ENCODE measurements at places on chromosomes 7 and 10. TPM values are rescaled to one million over a fixed set of nuclear protein-coding genes. Genes with fewer than 3 reads are reported as not detected.
A peak's percentile ranks its signal among the peaks of the same experiment; 100 is the strongest.

DNA sequence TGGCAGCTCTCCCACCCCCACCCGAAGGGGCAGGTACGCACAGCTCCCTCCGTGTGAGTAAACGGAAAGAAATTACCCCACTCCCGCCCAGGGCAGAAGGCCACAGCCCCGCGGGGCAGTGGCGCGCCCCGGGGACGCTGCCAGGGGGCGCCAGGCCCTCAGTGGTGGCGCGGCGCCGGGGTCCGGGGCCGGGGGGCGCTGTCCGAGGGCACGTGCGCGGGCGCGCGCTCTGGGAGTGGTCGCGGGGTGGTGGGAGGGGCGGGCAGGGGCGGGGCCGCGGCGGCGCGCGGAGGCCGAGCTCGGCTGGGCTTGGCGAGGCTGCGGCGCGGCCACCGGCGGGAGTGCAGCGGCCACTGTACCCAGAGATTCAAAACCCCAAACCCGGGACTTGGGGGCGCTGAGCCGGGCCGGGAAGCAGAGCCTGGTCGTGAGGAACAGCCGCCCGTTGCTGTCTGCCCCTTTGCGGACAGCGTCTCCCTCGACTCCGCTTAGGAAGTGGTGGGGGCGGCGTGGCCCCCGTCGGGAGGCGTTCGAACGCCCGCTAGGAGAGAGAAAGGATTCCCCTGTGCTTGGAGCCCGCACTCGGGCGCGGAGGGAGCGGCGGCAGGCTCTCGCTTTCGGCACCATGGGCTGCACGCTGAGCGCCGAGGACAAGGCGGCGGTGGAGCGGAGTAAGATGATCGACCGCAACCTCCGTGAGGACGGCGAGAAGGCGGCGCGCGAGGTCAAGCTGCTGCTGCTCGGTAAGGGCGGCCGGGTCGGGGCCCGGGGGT, at the start of gene GNAI1:
GNAI1 (plus strand) TSS at position 296 of the 773 bp plus-strand sequence; CDS start at position 626, 330 bp downstream.
- peak within 1 kb of the TSS; percentile 62 for H3K27ac ChIP-seq
- peak; percentile 93 for DNase-seq
- no peaks in the 10 kb centered on the region for H3K4me1 ChIP-seq

- H3K27me3 ChIP-seq, result no peaks in the 10 kb centered on the region
- DNase-seq, result peak; percentile 21
- H3K4me1 ChIP-seq, result no peaks in the 10 kb centered on the region
These were observed at the start of gene FXYD4 for GRCh38 chr10:43371418-43371817. Gene FXYD4 (plus strand): TSS chr10:43371636. CDS start chr10:43373747, 2,111 bp downstream.

GRCh38 chr7:108324053-108325038, 131.9 kb downstream of the NRCAM start:
- H3K27me3 ChIP-seq, result no peaks in the 10 kb centered on the region
- no peaks in the 10 kb centered on the region for H3K36me3 ChIP-seq
- no peaks in the 10 kb centered on the region for H3K4me1 ChIP-seq
- no peak for DNase-seq
- no peak overlapping the region for H3K4me3 ChIP-seq

GRCh38 chr10:103224133-103224532, 21.6 kb upstream of the RPEL1 start:
- no peaks in the 10 kb centered on the region for H3K36me3 ChIP-seq
- no peak overlapping the region for H3K27ac ChIP-seq
- no peaks in the 10 kb centered on the region for H3K4me1 ChIP-seq

DNA sequence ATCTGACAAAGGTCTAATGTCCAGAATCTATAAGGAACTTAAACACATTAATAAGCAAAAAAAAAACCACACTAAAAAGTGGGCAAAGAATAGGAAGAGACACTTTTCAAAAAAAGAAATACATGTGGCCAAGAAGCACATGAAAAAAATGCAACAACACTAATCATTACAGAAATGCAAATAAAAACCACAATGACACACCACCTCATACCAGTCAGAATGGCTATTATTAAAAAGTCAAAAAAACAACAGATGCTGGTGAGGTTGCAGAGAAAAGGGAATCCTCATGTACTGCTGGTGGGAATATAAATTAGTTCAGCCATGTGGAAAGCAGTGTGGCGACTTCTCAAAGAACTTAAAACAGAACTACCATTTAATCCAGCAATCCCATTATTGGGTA, 119.0 kb downstream of the LMBR1 start:
- H3K36me3 ChIP-seq, result no peaks in the 10 kb centered on the region
- H3K4me1 ChIP-seq, result no peaks in the 10 kb centered on the region
- no peak overlapping the region for H3K4me3 ChIP-seq
- no peak for DNase-seq
- H3K27ac ChIP-seq, result no peak overlapping the region

- no peak overlapping the region for H3K27ac ChIP-seq
- H3K36me3 ChIP-seq, result no peaks in the 10 kb centered on the region
- H3K4me1 ChIP-seq, result no peaks in the 10 kb centered on the region
- DNase-seq, result no peak
- H3K4me3 ChIP-seq, result no peak overlapping the region
These were observed 56.5 kb downstream of the SHTN1 start for GRCh38 chr10:116948530-116948870.

- no peaks in the 10 kb centered on the region for H3K4me1 ChIP-seq
- H3K4me3 ChIP-seq, result no peak overlapping the region
- no peak overlapping the region for H3K27ac ChIP-seq
- no peak for DNase-seq
These were observed 18.5 kb downstream of the CHST12 start for GRCh38 chr7:2421943-2422310.

- no peaks in the 10 kb centered on the region for H3K4me1 ChIP-seq
- no peak overlapping the region for H3K27ac ChIP-seq
- H3K36me3 ChIP-seq, result no peaks in the 10 kb centered on the region
- H3K4me3 ChIP-seq, result no peak overlapping the region
- H3K27me3 ChIP-seq, result no peaks in the 10 kb centered on the region
- no peak for DNase-seq
These were observed 11.3 kb upstream of the STMP1 start for GRCh38 chr7:135650831-135651573.

- H3K27me3 ChIP-seq, result no peaks in the 10 kb centered on the region
- no peak overlapping the region for H3K27ac ChIP-seq
- no peaks in the 10 kb centered on the region for H3K4me1 ChIP-seq
These were observed 51.2 kb upstream of the LBX1 start for GRCh38 chr10:101280511-101280910.

- DNase-seq, result no peak
- no peak overlapping the region for H3K4me3 ChIP-seq
- no peaks in the 10 kb centered on the region for H3K36me3 ChIP-seq
- no peaks in the 10 kb centered on the region for H3K4me1 ChIP-seq
These were observed 282.3 kb downstream of the KLF6 start for GRCh38 chr10:3502673-3503072.

DNA sequence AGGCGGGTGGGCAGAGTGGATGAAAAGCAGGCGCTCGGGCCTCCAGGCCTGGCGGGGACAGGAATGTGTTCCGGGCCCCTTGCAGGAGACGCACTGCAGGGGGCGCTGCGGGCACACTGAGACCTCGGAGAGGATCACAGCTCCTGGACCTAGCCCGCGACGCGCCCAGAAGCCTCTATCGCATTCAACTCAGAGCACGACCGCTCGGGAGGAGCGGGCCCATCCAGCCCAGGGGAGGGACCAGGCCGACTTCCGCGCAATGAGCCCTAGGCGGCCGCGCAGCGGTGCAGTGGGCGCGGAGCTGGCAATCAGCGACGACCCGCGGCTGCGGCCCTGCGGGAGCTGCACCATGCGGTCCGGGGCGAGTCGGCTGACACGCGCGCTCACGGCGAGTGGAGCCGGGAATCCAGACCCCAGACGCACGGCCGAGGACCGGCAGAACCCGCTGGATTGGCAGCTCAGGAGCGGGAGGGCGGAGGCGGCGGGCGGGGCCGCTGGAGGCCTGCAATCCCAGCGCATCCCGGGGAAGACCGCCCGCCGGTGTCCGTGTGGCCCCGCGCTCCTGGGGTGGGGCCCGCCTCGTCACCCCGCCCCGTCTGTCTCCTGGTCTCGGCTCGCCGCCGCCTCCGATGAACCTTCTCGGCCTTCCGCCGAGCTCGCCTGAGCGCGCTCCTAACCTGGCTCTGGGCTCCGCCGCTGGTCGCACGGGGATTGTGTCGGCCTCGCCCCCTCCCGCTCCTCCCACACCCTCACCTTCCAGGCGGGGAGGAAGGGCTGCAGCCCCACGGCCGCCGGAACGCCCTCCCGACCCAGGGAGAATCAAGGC, 33.5 kb upstream of the GRID1 start:
- H3K4me3 ChIP-seq, result peak overlapping the region; percentile 54
- DNase-seq, result peak; percentile 99
- H3K4me1 ChIP-seq, result peaks cover 2% of the 10 kb centered on the region
- H3K27ac ChIP-seq, result peak overlapping the region; percentile 74
- H3K27me3 ChIP-seq, result no peaks in the 10 kb centered on the region
- no peaks in the 10 kb centered on the region for H3K36me3 ChIP-seq

GRCh38 chr10:52011118-52011517, 303.0 kb upstream of the DKK1 start:
- no peaks in the 10 kb centered on the region for H3K36me3 ChIP-seq
- peaks cover 4% of the 10 kb centered on the region for H3K4me1 ChIP-seq
- H3K27me3 ChIP-seq, result no peaks in the 10 kb centered on the region
- no peak overlapping the region for H3K4me3 ChIP-seq

DNA sequence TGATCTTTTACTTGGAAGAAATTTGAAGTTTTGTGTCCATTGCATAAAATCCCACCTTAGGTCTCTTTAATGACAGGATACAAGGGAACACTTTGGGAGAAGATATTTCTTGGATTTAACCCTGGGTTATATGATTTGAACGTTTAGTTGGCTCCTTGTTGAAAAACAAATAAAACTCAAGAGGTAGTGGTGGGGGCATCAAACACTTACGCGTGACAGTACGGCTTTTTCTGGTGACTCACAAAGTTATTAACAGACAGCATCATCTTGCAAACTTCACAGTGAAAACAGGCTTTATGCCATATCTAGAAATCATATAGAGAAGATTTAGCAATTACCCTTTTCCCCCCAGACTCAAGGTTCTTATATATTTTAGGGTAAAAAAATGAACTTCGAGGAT, 699 bp downstream of the NRAP start:
- H3K36me3 ChIP-seq, result no peaks in the 10 kb centered on the region
- H3K27me3 ChIP-seq, result no peaks in the 10 kb centered on the region
- no peak overlapping the region for H3K27ac ChIP-seq
- H3K4me3 ChIP-seq, result no peak overlapping the region

DNA sequence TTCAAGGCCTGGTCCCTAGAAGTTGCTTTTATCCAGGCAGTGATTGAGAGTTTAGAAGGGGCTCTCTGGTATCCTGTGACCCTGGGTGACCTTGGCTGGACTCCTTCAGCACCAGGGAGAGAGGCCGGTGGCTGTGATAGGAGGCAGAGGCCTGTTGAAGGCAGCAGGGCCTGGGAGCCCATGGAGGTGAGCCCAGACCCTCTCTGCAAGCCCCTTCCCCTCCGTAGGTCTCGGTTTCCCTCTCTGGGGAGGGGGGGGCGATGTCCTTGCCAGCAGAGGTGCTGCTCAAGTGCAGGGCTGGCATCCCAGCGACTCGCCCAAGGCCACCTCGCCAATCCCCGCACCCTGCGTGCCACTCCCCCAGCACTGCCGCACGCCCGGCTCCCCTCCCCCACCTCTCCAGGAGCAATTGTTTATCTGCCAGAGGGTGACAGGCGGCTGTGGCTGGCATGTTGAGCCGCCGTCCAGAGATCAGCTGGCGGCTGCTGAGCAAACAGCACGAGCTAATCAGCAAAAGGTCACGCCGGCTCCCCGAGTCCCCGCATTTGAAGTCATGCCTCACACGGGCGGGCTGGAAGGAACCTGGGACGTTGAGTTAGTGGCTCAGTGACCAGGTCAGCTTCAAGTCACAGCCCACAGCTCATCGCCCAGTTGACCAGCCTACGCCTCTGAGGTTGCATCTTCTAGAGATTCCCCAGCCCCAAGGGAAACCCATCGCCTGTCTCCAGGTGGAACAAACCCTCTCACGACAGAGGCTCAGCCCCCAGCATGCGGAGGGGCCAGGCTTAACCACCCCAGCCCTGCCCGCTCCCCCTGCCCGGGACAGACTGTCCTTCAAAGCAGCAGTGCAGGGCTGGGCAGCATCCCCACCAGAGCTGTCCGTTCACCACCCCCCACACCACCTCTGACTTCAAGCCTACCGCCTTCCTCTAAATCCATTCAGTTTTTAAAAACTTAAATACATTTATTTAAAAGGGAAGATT, 43.7 kb downstream of the ELFN1 start:
- no peaks in the 10 kb centered on the region for H3K36me3 ChIP-seq
- H3K27me3 ChIP-seq, result no peaks in the 10 kb centered on the region
- no peak overlapping the region for H3K4me3 ChIP-seq
- no peaks in the 10 kb centered on the region for H3K4me1 ChIP-seq
- no peak overlapping the region for H3K27ac ChIP-seq
- no peak for DNase-seq

DNA sequence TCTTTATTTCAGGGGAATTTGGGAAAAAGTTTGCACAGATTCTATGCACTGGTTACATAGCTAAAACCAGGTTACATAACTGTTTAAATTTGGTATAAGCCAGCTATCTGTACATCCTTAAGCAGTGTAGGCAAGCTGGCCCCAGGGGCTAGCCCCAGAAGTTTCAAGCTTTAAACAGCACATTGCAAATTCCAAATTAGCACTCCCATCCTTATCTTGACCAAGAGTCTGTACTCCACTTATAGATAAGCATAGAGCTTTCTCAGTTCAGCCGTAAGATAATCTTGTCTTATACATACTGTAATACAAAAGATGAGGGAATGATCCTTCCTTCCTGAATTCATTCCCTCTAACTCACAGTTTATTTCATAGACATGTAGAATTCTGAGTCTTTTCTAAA, 109.3 kb downstream of the SPAG6 start:
- H3K4me3 ChIP-seq, result no peak overlapping the region
- DNase-seq, result no peak
- no peak overlapping the region for H3K27ac ChIP-seq
- peaks cover 1% of the 10 kb centered on the region for H3K4me1 ChIP-seq
- no peaks in the 10 kb centered on the region for H3K27me3 ChIP-seq

DNA sequence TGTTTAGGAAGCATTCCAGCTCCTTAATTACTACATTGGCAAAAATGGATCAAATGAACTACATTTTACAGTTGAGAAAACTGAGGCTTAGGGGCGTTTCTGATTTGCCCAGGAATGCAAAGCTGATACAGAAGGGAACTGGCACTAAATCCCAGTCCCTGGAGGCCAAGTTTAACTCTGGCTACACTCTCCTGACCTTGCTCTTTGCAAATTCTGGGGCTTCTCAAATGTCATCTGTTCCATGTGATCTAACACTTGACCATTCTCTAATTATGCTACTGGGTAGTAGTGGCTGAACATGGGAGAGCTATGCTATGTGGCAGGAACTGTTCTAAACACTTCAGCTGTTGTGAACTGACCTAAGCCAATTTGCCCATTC, 11.3 kb upstream of the HABP2 start:
- H3K36me3 ChIP-seq, result no peaks in the 10 kb centered on the region
- no peak overlapping the region for H3K4me3 ChIP-seq
- no peaks in the 10 kb centered on the region for H3K27me3 ChIP-seq
- DNase-seq, result no peak
- no peak overlapping the region for H3K27ac ChIP-seq

- H3K27me3 ChIP-seq, result no peaks in the 10 kb centered on the region
- H3K4me1 ChIP-seq, result no peaks in the 10 kb centered on the region
- H3K4me3 ChIP-seq, result no peak overlapping the region
- no peak overlapping the region for H3K27ac ChIP-seq
- H3K36me3 ChIP-seq, result no peaks in the 10 kb centered on the region
These were observed 200.9 kb downstream of the FAM107B start for GRCh38 chr10:14573666-14574261.

- H3K36me3 ChIP-seq, result no peaks in the 10 kb centered on the region
- H3K4me1 ChIP-seq, result no peaks in the 10 kb centered on the region
These were observed 87.7 kb upstream of the PRKCQ start for GRCh38 chr10:6667679-6668270.

The GARIN1A gene
- 7.4 TPM for total RNA-seq

The CYP3A4 gene
- not detected for total RNA-seq

The ODAD2 gene
- total RNA-seq, result 0.71 TPM

The NKX1-2 gene
- not detected for total RNA-seq

The HOXA3 gene
- 20.8 TPM for total RNA-seq
